ENCODE measurements at places on chromosomes 5 and 9. TPM values are rescaled to one million over a fixed set of nuclear protein-coding genes. Genes with fewer than 3 reads are reported as not detected.

The CXCL14 gene
- not detected for total RNA-seq

The ZNF883 gene
- 0.95 TPM for total RNA-seq

The HARS2 gene
- total RNA-seq, result 48.4 TPM

The PCDH12 gene
- total RNA-seq, result not detected

The GRXCR2 gene
- not detected for total RNA-seq

GRCh38 chr9:77305622-77306400 is 128.5 kb downstream of the VPS13A start:
- H3K27ac ChIP-seq, result no peak overlapping the region
- H3K4me1 ChIP-seq, result no peaks in the 10 kb centered on the region
- H3K27me3 ChIP-seq, result no peaks in the 10 kb centered on the region
- peaks cover 6% of the 10 kb centered on the region for H3K36me3 ChIP-seq
- DNase-seq, result no peak

DNA sequence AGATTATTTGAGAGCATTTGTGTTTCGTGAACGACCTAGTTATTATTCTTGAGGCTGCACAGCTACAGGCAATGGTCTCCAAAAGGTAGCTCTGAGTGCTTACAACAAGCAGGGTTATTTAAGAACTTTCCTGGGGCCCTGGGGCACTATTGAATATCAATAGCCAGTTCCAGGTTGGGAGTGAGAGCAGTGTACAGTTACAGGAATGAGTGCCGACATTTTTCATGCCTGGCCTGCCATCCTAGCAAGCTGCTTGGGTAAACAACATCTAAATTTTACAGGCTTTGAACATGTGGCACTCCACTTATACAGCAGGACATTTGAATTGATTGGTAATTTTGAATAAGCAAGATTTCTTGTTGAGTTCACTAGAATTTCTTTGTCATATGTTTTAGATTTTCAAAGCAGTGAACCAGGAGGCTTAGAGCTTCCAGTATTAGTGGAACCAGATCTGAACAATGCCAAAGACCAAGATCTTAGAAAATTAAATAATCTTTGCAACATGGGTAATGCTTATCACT is 171.9 kb upstream of the GDNF start:
- H3K4me3 ChIP-seq, result no peak overlapping the region
- no peaks in the 10 kb centered on the region for H3K27me3 ChIP-seq
- no peaks in the 10 kb centered on the region for H3K4me1 ChIP-seq
- no peak for DNase-seq

DNA sequence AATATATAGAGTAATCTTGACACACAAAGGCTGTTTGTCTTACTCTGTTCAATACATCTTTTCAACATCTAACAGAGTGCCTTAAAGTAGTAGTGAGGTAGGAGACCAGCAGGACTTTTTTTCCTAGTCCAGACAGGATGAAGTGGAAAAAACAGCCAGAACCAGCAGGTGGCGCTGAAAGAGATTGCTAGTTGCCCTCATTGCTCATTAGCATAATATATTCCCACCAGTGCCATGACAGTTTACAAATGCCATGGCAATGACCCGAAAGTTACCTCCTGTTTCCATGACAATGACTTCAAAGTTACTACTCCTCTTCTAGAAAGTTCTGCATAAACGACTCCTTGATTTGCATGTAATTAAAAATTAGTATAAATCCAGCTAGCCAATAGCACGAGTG is 387.4 kb downstream of the ACTL7B start:
- H3K36me3 ChIP-seq, result no peaks in the 10 kb centered on the region
- H3K4me1 ChIP-seq, result no peaks in the 10 kb centered on the region
- H3K27ac ChIP-seq, result no peak overlapping the region
- no peak for DNase-seq
- H3K4me3 ChIP-seq, result no peak overlapping the region

GRCh38 chr5:34459908-34460307 is 196.2 kb upstream of the RAI14 start:
- no peak overlapping the region for H3K4me3 ChIP-seq
- no peak for DNase-seq
- H3K27ac ChIP-seq, result no peak overlapping the region
- no peaks in the 10 kb centered on the region for H3K27me3 ChIP-seq
- H3K36me3 ChIP-seq, result no peaks in the 10 kb centered on the region

- H3K36me3 ChIP-seq, result no peaks in the 10 kb centered on the region
- peaks cover 5% of the 10 kb centered on the region for H3K4me1 ChIP-seq
- H3K4me3 ChIP-seq, result no peak overlapping the region
These were observed 73.8 kb downstream of the DAB2IP start for GRCh38 chr9:121725008-121725775.

DNA sequence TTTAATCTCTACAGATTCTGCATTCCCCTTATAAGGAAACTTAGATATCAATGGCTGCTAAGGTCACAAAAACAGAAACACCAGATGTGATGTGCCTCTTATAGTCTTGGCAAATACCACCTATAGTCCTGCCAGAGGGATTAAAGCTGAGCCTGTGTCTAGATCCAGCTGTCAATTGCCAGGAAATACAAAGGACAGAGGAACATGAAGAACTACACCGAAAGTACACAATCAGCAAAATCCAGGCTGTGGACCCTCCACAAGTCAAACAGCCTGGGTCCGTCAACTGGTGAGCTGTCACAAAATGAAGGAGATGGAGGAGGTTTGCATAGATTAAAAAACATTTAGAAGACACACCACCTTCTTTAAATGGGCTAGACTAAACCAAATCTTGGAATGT is 85.4 kb downstream of the KLF4 start:
- no peaks in the 10 kb centered on the region for H3K27me3 ChIP-seq
- H3K36me3 ChIP-seq, result no peaks in the 10 kb centered on the region
- H3K4me1 ChIP-seq, result no peaks in the 10 kb centered on the region
- no peak overlapping the region for H3K27ac ChIP-seq
- DNase-seq, result no peak

DNA sequence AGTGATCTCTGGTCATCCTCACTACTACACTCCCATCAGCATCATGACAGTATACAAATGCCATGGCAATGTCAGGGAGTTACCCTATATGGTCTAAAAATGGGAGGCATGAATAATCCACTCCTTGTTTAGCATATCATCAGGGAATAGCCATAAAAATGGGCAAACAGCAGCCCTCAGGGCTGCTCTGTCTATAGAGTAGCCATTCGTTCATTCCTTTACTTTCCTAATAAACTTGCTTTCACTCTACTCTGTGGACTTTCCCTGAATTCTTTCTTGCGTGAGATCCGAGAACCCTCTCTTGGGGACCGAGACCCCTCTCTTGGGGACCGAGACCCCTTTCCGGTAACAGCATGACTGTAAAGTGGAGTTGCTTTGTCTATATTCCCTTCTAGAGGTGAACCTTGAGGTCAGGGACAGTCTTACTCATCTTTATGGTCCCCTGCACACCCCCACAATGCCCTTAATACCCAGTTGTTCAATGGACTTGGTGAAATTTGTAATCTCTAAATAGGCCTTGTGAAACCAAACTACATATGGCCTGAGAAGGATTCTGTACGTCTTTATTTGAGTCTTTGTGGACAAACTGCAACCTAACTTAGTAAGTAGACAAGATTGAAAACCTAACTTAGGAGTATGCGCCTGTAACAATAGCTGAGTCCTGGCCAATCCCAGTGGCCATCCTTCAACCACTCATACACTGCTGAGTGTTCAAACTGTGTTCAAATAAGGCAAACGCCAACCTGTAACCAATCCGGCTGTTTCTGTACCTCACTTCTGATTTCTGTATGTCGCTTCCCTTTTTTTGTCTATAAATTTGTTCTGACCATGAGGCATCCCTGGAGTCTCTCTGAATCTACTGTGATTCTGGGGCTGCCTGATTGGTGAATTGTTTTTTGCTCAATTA is 32.3 kb upstream of the UBTD2 start:
- no peaks in the 10 kb centered on the region for H3K27me3 ChIP-seq
- H3K36me3 ChIP-seq, result no peaks in the 10 kb centered on the region
- H3K4me1 ChIP-seq, result no peaks in the 10 kb centered on the region
- no peak overlapping the region for H3K4me3 ChIP-seq
- no peak for DNase-seq
- no peak overlapping the region for H3K27ac ChIP-seq

DNA sequence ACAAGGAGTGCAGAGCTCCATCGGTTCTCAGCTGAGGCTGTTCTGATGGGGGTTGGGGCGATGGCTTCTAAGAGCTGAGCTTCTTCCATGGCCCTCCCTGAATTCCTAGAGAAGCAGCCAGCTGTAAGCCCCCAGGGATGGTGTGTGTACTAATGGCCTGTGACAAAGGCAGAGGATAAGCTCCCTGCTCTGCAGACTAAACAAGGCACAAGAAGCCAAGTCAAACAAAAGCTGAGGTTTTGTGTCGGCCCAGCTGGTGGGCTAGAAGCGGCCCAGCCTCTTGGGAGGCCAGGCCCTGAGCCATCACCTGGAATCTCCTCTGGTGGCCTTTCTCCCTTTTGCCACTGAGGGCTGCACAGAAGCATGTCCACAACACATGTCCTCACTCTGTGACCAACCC is 75.0 kb upstream of the XPA start:
- no peaks in the 10 kb centered on the region for H3K36me3 ChIP-seq
- H3K27ac ChIP-seq, result no peak overlapping the region
- no peak for DNase-seq

DNA sequence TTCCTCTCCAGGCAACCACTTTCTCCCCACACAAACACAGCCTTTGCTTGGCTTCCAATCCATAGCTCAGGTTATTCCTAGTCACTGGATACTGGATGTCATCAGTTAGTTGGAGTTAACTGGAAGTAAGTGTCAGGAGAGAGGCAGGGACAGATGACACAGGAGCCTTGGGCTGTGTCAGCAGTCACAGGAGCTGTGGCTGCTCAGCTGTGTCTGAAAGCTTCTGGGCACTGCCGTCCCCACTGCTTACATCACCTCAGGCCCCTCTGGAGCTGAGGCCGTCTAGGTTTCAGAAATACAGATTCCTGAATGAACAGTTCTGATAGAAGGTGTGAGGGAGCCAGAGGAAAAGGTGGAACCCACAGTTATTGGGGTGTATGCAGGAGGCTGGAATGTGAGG is 17.3 kb upstream of the FAM240B start:
- no peaks in the 10 kb centered on the region for H3K4me1 ChIP-seq
- no peaks in the 10 kb centered on the region for H3K27me3 ChIP-seq
- no peak for DNase-seq
- H3K27ac ChIP-seq, result no peak overlapping the region
- no peak overlapping the region for H3K4me3 ChIP-seq
- H3K36me3 ChIP-seq, result no peaks in the 10 kb centered on the region

DNA sequence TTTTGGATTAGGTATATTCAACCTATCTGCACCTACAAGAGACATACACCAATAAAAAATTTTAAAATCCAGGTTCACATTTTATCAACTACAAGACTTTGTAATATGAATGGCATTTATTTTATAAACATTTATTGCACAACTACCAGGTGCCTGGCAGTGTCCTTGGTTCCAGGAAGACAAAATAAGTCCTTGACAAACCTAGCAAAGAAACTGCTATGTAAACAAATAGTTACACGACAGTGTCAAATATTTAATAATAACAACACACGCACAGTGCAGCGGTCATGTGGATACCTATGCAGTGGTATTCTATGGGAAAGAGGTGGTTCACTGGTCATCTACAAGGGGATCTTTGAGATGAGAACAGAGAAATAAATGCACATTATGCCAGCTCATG is 120.7 kb downstream of the MYO10 start:
- no peaks in the 10 kb centered on the region for H3K4me1 ChIP-seq
- no peak for DNase-seq
- H3K4me3 ChIP-seq, result no peak overlapping the region
- no peaks in the 10 kb centered on the region for H3K36me3 ChIP-seq
- no peaks in the 10 kb centered on the region for H3K27me3 ChIP-seq
- H3K27ac ChIP-seq, result no peak overlapping the region

- H3K4me3 ChIP-seq, result no peak overlapping the region
- H3K36me3 ChIP-seq, result no peaks in the 10 kb centered on the region
- H3K27ac ChIP-seq, result no peak overlapping the region
- DNase-seq, result no peak
- H3K27me3 ChIP-seq, result no peaks in the 10 kb centered on the region
These were observed 47.5 kb upstream of the ARAP3 start for GRCh38 chr5:141729387-141730006.

GRCh38 chr5:54301849-54302248 is 8.5 kb downstream of the ARL15 start:
- no peaks in the 10 kb centered on the region for H3K27me3 ChIP-seq
- no peak overlapping the region for H3K4me3 ChIP-seq
- no peaks in the 10 kb centered on the region for H3K4me1 ChIP-seq

DNA sequence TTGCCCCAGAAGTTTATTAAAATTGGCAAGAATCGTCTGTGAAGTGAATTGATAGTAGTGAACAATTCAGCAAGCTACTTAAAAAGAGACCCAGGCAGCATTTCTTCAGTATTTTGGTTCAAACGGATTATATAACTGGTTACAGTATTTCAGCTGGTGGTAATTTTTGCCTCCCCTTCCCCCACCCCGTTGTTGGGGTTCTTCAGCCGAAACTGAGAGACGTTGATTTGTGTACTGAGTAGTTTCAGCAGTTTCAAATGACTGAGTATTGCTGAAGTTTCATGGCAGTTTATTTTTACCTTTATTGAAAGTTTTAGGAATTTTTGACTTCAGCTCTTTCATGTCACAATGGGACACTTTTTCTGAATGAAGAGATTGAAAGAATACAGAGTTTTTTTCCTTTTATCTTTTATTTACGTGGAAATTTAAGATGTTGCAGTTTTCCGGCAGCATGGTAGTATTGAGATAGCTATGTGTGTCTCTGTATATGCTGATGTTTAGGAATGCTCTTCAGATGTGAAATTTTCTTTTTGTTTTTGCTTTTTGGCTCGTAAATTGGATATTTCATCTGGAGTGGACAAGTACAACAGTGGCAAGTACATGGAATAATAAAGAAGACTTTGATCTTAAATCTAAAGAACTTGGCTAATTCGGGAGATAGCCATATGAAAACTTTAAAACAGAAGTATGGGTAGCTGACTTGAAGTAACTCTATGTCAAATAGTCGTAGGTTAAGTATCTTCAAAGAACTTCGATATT is 1.9 kb downstream of the GPBP1 start:
- peak overlapping the region; percentile 91 for H3K4me3 ChIP-seq
- H3K27me3 ChIP-seq, result no peaks in the 10 kb centered on the region
- H3K36me3 ChIP-seq, result peaks cover 5% of the 10 kb centered on the region
- peaks cover 40% of the 10 kb centered on the region for H3K4me1 ChIP-seq

DNA sequence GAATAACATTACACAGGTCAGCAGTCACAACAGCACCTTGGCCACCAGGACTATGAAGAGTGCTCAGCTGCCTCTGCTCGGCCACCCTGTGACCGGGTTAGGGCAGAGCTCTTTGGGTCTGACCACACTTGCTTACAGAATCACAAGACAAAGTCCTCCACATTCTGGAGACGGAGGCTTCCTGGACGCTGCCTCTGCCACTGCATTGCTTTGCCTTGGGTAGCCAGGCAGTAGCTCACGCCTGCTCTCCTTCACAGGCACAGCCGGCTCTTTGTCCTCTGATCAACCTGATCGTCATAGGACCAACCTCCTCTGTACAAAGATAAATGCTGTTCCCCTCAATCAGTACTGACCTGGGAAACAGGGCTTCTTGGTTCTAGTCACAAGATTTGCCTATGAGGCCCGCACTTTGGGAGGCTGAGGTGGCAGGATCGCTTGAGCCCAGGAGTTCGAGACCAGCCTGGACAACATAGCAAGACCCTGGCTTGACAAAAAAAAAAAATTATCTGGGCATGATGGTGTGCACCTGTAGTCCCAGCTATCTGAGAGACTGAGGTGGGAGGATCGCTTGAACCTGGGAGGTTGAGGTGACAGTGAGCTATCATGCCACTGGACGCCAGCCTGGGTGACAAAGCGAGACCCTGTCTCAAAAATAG is 128.4 kb upstream of the IER5L start:
- no peaks in the 10 kb centered on the region for H3K27me3 ChIP-seq
- H3K27ac ChIP-seq, result no peak overlapping the region
- H3K36me3 ChIP-seq, result no peaks in the 10 kb centered on the region
- H3K4me3 ChIP-seq, result no peak overlapping the region

Data from natural killer cell (primary cell).